Activated T-helper 1 cell treated with anti-CD3 and anti-CD28 coated beads, Interleukin-2, amount 50 U/mL, for 16 hours (primary cell): ENCODE measurements at places on chromosomes 5 and 9.
A peak's percentile ranks its signal among the peaks of the same experiment; 100 is the strongest.

- DNase-seq: no peak
Measured at GRCh38 chr9:16928179-16928945, 57.9 kb upstream of the BNC2 start.

GRCh38 chr9:134782921-134783698 is 97.5 kb upstream of the FCN2 start:
- no peak for DNase-seq

- DNase-seq: no peak
Measured at GRCh38 chr9:81108821-81109220, 580.5 kb downstream of the TLE1 start.

DNA sequence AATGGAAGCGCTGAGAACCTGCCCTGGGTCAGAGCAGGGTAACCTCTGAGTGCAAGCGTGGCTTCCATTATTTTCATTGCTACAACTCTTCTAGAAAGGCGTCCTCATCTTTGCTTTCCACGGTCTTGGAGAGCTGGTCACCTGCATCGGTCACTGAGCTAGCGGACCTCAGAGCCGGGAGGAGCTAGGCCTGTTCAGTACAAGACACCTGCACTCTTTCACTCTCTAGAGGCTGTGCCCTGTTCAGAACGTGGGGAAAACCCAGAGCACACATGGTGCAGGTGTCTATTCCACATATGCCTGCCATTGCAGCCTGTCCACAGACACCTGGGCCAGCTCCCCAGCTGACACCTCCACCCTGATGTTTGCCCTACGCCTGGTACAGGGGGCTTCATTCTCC is 147.8 kb upstream of the IRX2 start:
- DNase-seq: no peak

GRCh38 chr9:108637340-108637739 is 218.4 kb downstream of the ACTL7B start:
- no peak for DNase-seq

DNA sequence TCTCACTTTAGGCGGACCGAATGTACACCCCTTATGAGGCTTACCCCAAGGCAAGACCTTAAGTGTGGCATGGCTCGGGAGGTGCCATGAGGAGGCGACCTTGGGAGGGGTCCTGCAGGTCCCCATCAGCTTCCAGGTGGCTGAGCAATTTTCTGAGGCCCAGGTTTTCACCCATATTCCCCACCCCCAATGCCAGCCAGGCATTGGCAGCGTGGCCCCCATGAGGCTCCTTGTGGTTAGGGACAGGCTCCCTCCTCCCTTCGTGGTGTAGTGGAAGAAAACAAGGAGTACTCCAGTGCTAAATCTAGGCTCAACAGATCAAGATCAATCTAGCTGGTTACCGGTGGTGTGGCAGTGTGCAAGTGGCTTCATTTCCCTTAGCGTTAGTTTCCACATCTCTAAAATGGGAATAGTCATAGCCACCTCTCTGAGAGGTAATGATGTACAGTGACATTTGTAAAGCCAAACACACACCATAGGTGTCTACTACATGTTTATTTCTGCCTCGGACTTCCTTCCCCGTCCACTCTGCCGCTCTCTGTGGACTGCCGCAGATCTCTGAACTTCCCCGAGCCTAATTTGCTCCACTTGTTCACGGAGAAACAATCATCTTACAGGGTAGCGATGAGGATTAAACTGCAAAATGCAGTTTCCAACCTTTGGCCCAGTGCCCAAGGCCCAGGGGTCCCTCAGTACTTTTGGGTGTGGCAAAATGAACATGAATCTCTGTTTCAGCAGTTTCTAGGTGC is 8.4 kb downstream of the LHX2 start:
- no peak for DNase-seq

DNA sequence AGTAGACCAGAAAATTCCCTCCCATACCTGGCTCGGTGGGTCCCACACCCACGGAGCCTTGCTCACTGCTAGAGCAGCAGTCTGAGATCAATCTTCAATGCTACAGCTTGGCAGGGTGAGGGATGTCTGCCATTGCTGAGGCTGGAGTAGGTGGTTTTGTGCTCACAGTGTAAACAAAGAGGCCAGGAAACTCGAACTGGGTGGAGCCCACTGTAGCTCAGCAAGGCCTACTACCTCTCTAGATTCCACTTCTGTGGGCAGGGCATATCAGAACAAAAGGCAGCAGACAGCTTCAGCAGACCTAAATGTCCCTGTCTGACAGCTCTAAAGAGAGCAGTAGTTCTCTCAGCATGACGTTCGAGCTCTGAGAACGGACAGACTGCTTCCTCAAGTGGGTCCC is 5.6 kb upstream of the GZMA start:
- DNase-seq: no peak

GRCh38 chr9:36207016-36207415 is 16.3 kb downstream of the CLTA start:
- no peak for DNase-seq

DNA sequence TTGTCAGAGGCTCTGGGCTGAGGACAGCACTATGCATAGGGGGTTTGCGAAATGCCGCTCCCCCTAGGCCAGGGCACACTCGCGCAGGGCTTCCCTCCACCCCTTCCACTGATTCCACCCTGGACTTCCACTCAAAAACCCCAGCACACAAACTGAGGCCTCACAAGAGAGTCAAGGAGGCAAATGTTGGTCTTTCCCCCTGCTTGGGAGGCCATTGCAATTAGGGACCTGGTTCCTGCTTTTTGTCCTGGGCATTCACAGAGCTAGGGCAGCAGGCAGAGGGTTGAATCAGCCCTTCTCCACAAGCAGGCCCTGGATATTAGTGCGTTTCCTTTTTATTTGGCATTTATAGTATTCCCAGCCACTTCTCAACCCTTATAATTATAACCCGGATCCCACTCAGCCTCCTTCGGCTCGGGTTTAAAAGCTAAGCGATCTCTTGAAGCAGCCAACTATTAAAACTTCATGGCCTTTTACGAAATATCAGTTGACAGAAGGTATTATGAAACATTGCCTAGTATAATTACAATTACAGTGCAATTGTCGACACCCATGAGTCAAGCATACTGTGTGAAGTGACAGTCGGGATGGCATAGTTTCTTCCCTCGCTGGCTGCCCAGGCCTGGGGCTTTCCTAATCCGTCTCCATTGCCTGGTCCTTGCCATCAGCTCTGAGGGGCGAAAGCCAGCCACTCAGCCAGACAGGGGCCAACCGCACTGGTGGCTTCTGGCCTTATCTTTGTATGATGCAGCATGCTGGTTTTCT is 285.5 kb upstream of the MAP3K1 start:
- no peak for DNase-seq

DNA sequence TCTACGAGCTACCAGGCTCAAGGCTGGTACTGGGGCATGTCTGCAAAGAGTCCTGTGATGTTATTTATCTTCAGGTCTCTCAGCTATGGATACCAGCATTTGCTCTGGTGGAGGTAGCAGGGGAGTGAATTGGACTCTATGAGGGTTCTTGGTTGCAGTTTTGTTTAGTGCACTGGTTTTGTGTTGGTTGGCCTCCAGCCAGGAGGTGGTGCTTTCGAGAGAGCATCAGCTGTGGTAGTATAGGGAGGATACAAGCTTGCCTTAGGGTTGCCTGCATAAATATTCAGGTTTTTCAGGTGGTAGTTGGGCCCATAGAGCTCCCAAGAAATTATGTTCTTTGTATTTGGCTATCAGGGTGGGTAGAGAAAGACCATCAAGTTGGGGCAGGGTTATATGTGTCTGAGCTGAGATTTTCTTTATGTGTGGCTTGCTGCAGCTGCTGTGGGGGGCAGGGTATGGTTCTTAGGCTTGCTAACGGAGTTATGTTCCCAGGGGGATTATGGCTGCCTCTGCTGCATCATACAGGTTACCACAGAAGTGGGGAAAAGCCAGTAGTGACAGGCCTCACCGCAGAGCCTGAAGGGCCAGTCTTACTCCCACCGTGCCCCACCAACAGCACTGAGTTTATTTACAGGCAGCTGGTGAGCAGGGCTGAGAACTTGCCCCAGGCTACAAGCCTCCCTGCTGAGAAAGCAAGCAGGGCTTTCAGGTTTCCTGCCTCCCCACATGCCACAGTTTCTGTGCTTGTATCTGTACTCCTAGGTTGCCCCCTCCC is 9.7 kb upstream of the RIOK2 start:
- no peak for DNase-seq

GRCh38 chr9:131502781-131503625 is at the start of gene POMT1:
POMT1 (plus strand) TSS chr9:131502918; CDS start chr9:131504219, 1,301 bp downstream.
- peak; percentile 76 for DNase-seq

GRCh38 chr5:145450286-145450885 is 384.8 kb downstream of the PRELID2 start:
- DNase-seq: no peak

DNA sequence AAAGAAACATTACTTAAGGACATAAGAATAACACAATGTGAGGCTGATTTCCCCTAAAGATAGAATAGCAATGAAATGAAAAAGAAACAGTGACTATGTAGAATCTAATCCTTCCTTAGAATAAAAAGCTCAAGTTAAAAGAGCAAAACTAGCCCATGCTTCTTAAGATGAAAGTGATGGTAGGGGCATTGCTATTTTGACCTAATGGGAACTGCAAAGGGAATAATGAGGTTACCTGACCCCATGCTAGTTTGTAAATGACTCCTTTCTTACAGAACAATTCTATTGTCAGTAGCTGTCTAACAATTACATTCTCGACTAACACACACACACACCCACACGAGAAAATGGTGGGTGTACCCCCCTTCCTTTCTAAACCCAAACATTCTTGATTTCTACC is 575.8 kb downstream of the CSNK1G3 start:
- no peak for DNase-seq

- no peak for DNase-seq
Measured at GRCh38 chr9:20526500-20527319, 95.6 kb downstream of the MLLT3 start.

GRCh38 chr9:120474591-120475243 is 105.2 kb downstream of the CDK5RAP2 start:
- DNase-seq: no peak

DNA sequence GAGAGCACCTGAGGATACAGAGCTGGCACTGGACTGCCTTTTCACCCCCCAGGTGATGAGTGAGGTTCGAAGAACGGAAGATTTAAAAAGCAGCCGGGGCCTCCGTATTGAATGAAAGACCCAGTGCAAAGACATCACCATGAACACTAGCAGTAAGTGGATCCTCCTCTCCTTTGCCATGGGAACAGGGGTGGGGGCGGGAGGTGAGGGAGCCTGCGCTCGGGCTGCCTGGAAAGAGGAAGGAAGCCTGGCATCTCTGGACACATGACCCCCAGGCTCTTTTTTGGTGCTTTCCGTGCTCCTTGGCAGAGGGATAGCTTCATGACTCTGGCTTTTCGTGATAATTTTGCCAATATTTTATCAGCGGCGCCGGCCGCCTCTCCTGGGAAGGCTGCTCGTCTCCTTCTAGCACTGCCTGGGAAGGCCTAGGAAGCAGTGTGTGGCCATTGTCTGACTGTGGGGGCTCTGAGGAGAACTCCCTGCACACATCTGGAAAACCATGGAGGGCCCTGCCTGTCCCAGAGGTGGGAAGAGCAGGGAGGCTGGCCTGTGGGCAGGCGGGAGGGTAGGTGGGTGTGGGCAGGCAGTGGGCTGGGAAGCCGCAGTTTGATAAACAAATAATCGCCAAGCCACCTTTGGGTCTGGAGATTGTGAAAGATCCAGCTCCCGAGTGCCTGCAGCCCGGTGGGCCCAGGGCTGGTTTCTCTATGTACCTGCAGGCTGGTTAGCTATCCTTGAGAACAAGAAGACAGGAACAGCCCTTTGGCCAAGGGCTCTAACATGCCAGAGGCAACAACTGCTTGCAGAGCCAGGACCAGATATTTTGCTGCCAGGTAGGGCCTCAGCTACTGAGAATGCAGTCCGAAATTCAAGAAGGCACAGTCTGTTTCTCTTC is 911 bp downstream of the ABLIM3 start:
- no peak for DNase-seq

- DNase-seq: no peak
Measured at GRCh38 chr5:17415321-17415758, 82.7 kb upstream of the TAF11L2 start.

GRCh38 chr5:103744159-103744558 is 181.6 kb upstream of the NUDT12 start:
- DNase-seq: no peak

- DNase-seq: no peak
Measured at GRCh38 chr5:108919591-108920326, 172.1 kb downstream of the FER start.

DNA sequence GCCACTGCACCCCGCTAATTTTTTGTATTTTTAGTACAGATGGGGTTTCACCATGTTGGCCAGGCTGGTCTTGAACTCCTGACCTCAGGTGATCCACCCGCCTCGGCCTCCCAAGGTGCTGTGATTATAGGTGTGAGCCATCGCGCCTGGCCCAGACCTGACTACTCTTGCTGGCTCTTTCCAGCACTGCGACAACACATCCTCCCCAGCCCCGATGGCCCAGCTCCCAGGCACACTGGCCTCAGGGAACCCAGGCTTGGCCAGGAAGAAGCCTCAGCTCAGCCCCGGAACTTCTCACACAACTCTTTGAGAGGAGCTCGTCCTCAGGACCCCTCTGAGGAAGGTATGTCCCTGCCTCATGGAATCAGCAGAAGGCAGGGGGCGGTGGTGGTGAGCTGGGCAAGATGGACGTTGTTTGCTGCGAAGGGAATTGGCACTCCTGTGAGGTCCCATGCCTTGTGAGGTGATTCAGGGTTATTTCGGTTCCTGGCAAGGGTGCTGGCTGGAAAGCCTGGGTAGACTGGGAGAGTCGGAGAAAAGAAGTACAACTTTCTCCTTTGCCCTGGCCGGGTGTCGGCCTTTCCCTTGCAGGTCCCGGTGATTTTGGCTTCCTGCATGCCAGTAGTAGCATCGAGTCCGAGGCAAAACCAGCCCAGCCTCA is 5.9 kb downstream of the DELE1 start:
- DNase-seq: no peak

DNA sequence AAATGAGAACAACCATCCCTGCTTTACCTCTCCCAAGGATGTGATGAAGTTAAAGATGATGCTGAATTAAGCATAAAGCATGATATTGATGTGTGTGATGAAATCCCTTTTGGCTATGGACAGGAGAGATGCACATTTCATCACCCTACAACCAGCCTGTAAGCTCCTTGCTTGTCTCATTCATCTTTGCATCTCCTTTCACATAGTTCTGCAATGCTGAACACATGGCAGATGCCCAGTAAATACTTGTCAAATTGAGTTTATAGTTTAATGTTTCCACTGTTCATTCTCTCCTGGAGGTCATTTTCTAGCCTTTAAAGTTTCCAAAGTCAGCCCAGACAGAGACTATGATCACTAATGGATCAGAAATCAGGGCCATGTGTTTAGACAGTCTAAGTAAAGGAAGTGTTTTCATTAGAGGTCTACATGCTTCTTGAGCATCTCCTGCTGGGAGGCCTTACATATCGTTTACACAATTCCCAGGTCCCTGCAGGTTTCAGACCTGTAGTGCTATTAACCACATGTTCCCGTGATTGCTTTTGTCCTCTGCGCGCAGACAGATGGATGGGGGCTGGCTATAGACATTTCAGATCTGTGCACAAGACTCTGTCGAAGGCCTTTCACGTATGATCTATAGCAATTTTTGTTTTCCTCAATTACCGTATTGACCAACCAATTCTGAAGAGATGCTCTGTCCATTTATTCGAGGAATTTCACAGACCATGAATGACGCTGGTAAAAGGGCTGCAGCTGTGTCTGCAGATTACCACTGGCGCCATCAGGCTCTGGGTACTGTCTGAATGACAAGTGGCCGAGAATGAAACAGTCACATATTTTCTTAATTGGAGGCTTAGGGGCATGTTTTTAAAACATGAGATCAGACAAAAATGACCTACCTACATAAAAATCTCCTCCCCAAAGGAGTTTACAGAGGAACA is 49.0 kb upstream of the CKMT2 start:
- no peak for DNase-seq
